ENCODE measurements at places on chromosomes 3 and 15. TPM values are rescaled to one million over a fixed set of nuclear protein-coding genes. Genes with fewer than 3 reads are reported as not detected.

DNA sequence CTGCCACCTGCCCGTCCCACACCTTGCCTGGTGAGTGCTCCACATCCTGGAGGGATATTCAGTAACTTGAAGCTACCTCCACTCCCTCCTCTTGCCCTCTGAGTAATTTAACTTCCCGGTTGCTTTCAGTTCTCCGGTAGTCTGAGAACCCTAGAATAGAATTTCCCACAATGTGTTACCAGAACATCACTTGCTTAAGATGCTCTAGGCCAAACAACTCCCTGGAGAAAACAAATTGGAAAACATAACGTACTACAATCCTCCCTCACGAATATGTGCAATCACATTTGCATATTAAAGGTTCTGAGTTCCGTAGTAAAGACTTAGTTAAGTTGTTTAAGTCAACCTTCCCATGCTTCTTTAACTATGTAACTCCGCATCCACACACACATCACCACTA is 44.8 kb downstream of the SLCO2A1 start:
- DNase-seq = no peak
- no peaks in the 10 kb centered on the region for H3K27me3 ChIP-seq
- no peak overlapping the region for H3K27ac ChIP-seq
- no peak overlapping the region for H3K4me3 ChIP-seq

GRCh38 chr3:170560717-170561382 is 25.0 kb downstream of the SLC7A14 start:
- H3K27me3 ChIP-seq = no peaks in the 10 kb centered on the region
- H3K27ac ChIP-seq = no peak overlapping the region
- H3K4me3 ChIP-seq = no peak overlapping the region
- peaks cover 9% of the 10 kb centered on the region for H3K4me1 ChIP-seq
- no peak for DNase-seq

GRCh38 chr3:54859184-54859583 is 68.7 kb downstream of the LRTM1 start:
- no peaks in the 10 kb centered on the region for H3K4me1 ChIP-seq
- H3K27ac ChIP-seq = no peak overlapping the region
- H3K4me3 ChIP-seq = no peak overlapping the region
- H3K36me3 ChIP-seq = no peaks in the 10 kb centered on the region
- no peak for DNase-seq

DNA sequence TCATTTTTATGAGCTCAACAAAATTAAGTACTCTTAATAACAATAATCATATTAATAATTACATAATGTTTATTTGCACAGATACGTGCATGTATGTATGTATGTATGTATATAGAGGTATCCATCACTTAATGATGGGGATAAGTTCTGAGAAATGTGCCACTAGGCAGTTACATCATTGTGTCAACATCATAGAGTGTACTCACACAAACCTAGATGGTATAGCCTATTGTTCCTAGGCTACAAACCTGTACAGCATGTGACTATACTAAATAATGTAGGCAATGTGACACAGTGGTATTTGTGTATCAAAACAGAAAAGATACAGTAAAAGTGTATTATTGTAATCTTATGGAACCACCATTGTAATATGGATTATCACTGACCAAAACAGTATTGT is 874.7 kb upstream of the GBE1 start:
- H3K27ac ChIP-seq = no peak overlapping the region
- H3K36me3 ChIP-seq = no peaks in the 10 kb centered on the region
- no peak for DNase-seq

GRCh38 chr3:38313695-38314094 is 31.6 kb downstream of the SLC22A14 start:
- H3K36me3 ChIP-seq = no peaks in the 10 kb centered on the region
- peaks cover 10% of the 10 kb centered on the region for H3K4me1 ChIP-seq
- H3K4me3 ChIP-seq = no peak overlapping the region
- H3K27ac ChIP-seq = no peak overlapping the region
- peaks cover 10% of the 10 kb centered on the region for H3K27me3 ChIP-seq
- no peak for DNase-seq

DNA sequence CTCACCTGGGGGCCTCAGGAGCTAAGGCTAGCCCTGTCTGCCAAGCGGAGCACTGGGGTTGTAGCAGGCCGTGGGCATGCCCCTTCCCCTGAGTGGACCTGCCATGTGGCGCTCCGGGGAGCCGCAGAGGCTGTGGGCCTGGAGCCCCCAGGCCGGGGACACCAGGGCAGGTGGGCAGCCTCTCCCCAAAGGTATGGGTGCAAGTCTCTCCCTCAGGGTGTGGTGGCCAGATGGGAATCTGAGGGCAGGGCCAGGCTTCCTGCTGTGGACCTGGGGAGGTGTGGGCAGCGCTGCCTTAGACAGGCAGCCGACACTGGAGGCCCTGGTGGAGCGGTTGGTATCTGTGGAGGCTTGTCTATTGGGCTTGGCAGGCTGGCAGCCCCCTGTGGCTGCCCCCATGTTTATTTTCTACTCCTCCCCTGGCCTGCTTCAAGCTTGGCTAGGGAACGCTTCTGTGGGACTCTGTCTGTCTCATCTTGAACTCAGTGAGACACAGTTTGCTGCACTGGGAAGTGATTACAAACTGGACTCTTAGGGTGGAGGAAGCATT is 5.9 kb downstream of the ACVR2B start:
- no peaks in the 10 kb centered on the region for H3K36me3 ChIP-seq
- peak overlapping the region; percentile 17 for H3K27ac ChIP-seq
- no peak overlapping the region for H3K4me3 ChIP-seq
- DNase-seq = no peak
- H3K4me1 ChIP-seq = peaks cover 57% of the 10 kb centered on the region
- H3K27me3 ChIP-seq = peaks cover 12% of the 10 kb centered on the region

STRC gene
- total RNA-seq = 1.2 TPM

GRCh38 chr3:192825657-192826200 is 91.9 kb downstream of the MB21D2 start:
- H3K4me1 ChIP-seq = no peaks in the 10 kb centered on the region
- H3K4me3 ChIP-seq = no peak overlapping the region
- no peaks in the 10 kb centered on the region for H3K27me3 ChIP-seq
- no peak for DNase-seq

FSIP1 gene
- total RNA-seq = 0.28 TPM

DNA sequence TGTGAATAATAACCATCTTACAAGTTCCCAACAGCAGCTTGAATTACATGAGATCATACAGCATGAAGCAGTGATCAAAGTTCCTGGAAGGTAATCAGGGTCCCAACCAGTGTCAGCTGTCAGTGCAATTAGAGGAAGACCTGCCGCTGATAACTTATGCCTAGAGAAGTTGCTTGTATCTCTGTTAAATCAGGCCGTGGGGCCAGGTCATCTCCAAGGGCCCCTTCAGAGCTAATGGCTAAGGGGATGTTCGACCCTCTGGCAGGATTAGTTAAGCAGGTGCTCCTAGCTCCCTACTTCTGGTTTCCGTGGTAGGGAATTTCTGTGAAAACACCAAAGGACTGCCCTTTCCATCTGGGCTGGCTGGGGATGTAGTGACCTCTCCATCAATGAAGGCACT is 251.0 kb downstream of the FAM43A start:
- no peak for DNase-seq
- H3K4me1 ChIP-seq = peaks cover 12% of the 10 kb centered on the region
- H3K27ac ChIP-seq = no peak overlapping the region

DNA sequence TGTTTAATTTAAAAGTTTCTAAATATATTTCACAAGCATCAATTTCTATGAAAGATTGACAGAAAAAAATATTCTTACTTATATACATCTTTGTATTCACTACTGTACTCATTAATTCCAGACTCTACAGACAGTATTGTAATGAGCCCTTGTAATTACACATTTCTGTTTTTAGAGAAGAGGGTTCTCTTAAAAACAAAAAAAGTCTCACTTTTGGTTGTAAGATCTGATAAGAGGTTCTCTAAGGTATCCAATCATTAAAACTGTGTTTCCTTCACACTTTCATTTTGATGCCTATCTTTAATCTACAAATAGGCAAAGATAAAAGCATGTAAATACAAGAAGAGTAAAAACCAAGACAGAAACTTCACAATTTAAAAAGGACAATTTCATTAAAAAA is 75.6 kb downstream of the FBXL22 start:
- peaks cover 16% of the 10 kb centered on the region for H3K4me1 ChIP-seq
- no peak overlapping the region for H3K4me3 ChIP-seq
- DNase-seq = no peak
- no peaks in the 10 kb centered on the region for H3K27me3 ChIP-seq
- H3K27ac ChIP-seq = peak overlapping the region; percentile 27
- peaks cover 92% of the 10 kb centered on the region for H3K36me3 ChIP-seq

MEGF11 gene
- total RNA-seq = 0.14 TPM

DNA sequence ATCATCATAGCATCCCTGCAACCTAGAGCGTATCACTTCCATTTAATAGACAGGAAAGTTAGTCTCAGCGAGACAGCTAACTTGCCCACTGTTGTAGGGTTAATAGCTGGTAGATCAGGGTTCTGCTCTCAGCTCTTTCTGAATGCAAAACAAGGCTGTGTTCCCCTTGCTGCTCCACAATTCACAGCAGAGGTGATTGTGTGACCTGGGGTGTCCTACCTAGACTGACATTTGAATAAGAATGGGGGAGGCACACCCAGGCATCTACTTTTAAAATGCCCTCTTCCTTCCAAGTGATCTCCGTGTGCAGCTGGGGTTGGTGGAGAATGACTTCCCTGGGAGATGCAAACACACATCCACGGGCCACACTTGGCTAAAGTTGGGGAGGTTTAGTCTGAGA is 43.0 kb upstream of the CACNA2D3 start:
- no peak for DNase-seq
- H3K27me3 ChIP-seq = no peaks in the 10 kb centered on the region
- H3K4me3 ChIP-seq = no peak overlapping the region

CILP gene
- total RNA-seq = 0.19 TPM

- H3K4me3 ChIP-seq = peak overlapping the region; percentile 66
- no peaks in the 10 kb centered on the region for H3K27me3 ChIP-seq
- DNase-seq = peak; percentile 22
Measured at GRCh38 chr15:74906067-74906449, 593 bp downstream of the FAM219B start.

NEK11 gene
- 4.6 TPM for total RNA-seq

DNA sequence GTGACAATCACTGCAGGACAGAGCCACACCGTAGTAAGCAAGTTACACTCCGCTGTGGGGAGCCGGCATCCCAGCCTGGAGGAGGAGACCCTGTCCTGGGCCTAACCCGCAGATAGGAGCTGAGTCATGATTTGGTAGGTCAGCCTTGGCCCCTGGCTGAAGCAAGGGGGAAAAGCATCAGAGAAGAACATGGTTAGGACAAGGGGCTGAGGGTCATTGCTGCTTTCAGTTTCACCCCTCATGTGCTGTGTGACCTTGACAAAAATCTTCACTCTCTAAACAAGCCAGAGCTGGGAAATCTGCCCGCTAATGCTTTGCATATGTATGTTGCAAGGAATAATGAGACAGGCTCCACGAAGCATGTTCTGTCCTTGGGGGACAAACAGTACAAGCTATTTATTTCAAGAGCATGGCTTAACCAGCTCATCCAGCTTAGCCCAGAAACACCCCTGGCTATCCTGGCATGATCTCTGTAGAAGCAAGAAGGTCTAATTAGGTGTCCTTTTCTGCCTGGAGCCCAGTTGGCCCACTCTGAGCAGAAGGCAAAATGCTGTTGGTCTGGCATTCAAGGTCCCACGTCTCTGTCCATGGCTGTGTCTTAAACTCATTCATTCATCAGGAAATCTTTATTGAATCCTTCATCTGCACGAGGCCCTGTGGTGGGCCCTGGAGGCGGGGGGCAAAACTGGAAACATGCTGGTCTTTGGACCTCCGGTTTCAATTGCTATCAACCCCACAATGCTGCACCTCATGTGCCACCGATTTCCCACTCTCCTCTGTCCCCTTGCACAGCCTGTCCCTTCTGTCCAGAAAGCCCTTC is 221.3 kb upstream of the LYSMD4 start:
- no peaks in the 10 kb centered on the region for H3K27me3 ChIP-seq
- no peaks in the 10 kb centered on the region for H3K36me3 ChIP-seq

ARHGEF26 gene
- 6.3 TPM for total RNA-seq

- H3K27me3 ChIP-seq = no peaks in the 10 kb centered on the region
- H3K27ac ChIP-seq = no peak overlapping the region
- DNase-seq = no peak
- H3K4me1 ChIP-seq = peaks cover 21% of the 10 kb centered on the region
- no peak overlapping the region for H3K4me3 ChIP-seq
Measured at GRCh38 chr3:187810021-187810446, 64.8 kb upstream of the BCL6 start.

GRCh38 chr15:85555875-85556617 is 175.6 kb downstream of the AKAP13 start:
- no peaks in the 10 kb centered on the region for H3K27me3 ChIP-seq
- peak overlapping the region; percentile 61 for H3K27ac ChIP-seq
- H3K36me3 ChIP-seq = no peaks in the 10 kb centered on the region
- H3K4me3 ChIP-seq = peak overlapping the region; percentile 22
- peaks cover 44% of the 10 kb centered on the region for H3K4me1 ChIP-seq

DNA sequence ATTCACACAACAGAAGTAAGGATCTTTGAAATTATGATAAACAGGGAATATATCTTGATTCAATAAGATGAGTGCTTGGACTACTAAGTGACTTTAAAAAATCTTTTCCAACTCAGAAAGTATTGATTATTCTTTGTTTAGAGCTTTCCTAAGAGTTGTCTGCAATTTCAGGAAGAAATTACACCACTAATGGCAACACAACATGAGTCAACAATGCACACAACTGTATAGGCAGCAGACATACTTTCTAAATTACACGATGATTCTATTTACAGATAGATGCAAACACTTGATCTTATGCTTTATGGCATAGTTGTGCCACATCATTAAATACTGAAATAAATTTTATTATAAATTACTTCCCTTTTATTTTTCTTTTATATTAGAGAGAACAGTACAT is 4.4 kb downstream of the NAA50 start:
- H3K27ac ChIP-seq = peak overlapping the region; percentile 98
- no peak overlapping the region for H3K4me3 ChIP-seq
- H3K4me1 ChIP-seq = peaks cover 56% of the 10 kb centered on the region
- no peaks in the 10 kb centered on the region for H3K27me3 ChIP-seq
- H3K36me3 ChIP-seq = no peaks in the 10 kb centered on the region

DNA sequence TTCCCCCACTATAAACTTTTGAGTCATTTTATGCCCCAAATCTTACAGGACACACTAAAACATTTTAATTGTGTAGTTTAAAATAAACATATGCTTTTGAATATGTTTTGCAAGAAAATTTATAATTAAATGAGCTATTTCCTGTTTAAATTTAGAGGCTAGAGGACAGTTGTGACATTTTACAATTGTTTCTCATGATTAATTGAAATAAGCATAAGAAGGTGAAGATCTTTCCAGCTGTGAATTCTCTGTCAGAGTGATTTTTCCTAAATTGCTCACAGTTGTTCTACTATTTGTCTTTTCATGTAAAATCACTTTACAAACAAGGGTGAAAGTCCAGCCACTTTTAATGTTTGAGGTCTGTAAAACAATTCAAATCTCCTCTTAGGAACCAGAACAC is 892.3 kb downstream of the CADM2 start:
- DNase-seq = no peak
- no peaks in the 10 kb centered on the region for H3K4me1 ChIP-seq
- H3K4me3 ChIP-seq = no peak overlapping the region
- H3K27me3 ChIP-seq = no peaks in the 10 kb centered on the region
- no peak overlapping the region for H3K27ac ChIP-seq

C3orf49 gene
- not detected for total RNA-seq

- no peaks in the 10 kb centered on the region for H3K36me3 ChIP-seq
- H3K4me1 ChIP-seq = no peaks in the 10 kb centered on the region
- H3K27ac ChIP-seq = no peak overlapping the region
- no peaks in the 10 kb centered on the region for H3K27me3 ChIP-seq
Measured at GRCh38 chr3:29064085-29064484, 216.8 kb upstream of the RBMS3 start.

Measured in spleen (tissue), 13 donors.